Chondrocyte (in vitro differentiated cells): ENCODE measurements at places on chromosomes 2 and 18. TPM values are rescaled to one million over a fixed set of nuclear protein-coding genes. Genes with fewer than 3 reads are reported as not detected.

VPS4B gene
- 54.9 to 64.8 TPM (median 55.1 TPM) in 3 replicates for total RNA-seq

DNA sequence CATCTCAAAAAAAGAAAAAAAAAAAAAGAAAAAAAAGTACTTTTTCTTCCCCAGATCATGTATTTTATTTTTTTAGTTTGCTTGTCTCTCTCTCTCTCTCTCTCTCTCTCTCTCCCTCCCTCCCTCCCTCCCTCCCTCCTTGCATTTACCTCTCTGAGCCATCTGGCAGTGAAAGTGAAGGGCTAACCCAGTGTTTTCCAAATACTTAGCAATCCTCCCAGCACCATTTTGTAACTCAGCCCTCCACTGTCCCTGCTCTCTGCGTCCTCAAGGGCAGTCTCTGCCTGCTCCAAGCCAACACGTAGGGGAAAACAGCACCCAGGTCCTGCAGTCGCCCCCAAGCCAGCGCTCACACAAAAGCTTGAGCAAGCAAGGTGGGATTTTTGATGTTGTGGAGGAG, 19.6 kb upstream of the TEX44 start:
- DNase-seq, result no peak
- no peaks in the 10 kb centered on the region for H3K27me3 ChIP-seq
- H3K27ac ChIP-seq, result no peak overlapping the region
- peaks cover 3% of the 10 kb centered on the region for H3K4me1 ChIP-seq
- H3K4me3 ChIP-seq, result no peak overlapping the region

GRCh38 chr2:238082827-238083226, 17.3 kb upstream of the ESPNL start:
- H3K36me3 ChIP-seq, result peaks cover 36% of the 10 kb centered on the region
- no peak overlapping the region for H3K27ac ChIP-seq
- peaks cover 6% of the 10 kb centered on the region for H3K4me1 ChIP-seq
- DNase-seq, result no peak
- no peak overlapping the region for H3K4me3 ChIP-seq
- H3K27me3 ChIP-seq, result no peaks in the 10 kb centered on the region

SKA1 gene
- total RNA-seq, result 3.7 to 4.7 TPM (median 4.3 TPM) in 3 replicates

CD8B2 gene
- not detected in 3 replicates for total RNA-seq

- DNase-seq, result no peak
- H3K27ac ChIP-seq, result no peak overlapping the region
- peaks cover 20% of the 10 kb centered on the region for H3K4me1 ChIP-seq
- H3K4me3 ChIP-seq, result no peak overlapping the region
- peaks cover 1% of the 10 kb centered on the region for H3K36me3 ChIP-seq
- H3K27me3 ChIP-seq, result no peaks in the 10 kb centered on the region
These were observed 104.1 kb upstream of the FZD5 start for GRCh38 chr2:207873794-207874193.

- no peak overlapping the region for H3K4me3 ChIP-seq
- H3K36me3 ChIP-seq, result no peaks in the 10 kb centered on the region
- H3K4me1 ChIP-seq, result peaks cover 26% of the 10 kb centered on the region
- H3K27me3 ChIP-seq, result no peaks in the 10 kb centered on the region
- no peak overlapping the region for H3K27ac ChIP-seq
- no peak for DNase-seq
These were observed 90.7 kb downstream of the ZBTB7C start for GRCh38 chr18:48318436-48318835.
